ENCODE measurements at places on chromosomes 1 and 21. TPM values are rescaled to one million over a fixed set of nuclear protein-coding genes. Genes with fewer than 3 reads are reported as not detected.

- no peak for DNase-seq
Observed at GRCh38 chr1:45395051-45395450, 54.8 kb upstream of the MUTYH start.

GRCh38 chr1:156042828-156043227, 10.8 kb downstream of the UBQLN4 start:
- DNase-seq, result no peak

GRCh38 chr1:190711069-190711468, 233.4 kb upstream of the BRINP3 start:
- DNase-seq, result no peak

DNA sequence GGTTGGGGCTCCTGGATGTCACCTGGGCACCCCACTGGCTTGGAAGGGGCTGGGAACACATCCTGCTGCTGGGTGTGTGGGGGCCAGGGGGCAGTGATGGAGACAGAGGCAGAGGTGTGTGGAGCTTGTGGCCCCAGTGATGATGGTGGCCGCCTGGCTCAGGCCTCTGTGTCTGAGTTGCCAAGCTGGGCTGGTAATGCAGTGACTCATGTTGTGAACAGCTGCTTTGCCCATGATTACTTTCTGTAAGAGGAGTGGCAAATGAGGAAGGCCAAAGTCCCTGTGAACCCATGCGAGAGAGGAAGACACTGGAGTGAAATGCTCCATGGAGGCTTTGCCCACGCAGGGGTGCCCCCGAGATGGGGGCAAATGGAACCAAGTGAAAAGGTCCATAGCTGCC, 86.8 kb downstream of the KCNJ6 start:
- DNase-seq, result peak; percentile 7

GRCh38 chr1:117707371-117707770, 101.5 kb downstream of the TENT5C start:
- DNase-seq, result no peak

DNA sequence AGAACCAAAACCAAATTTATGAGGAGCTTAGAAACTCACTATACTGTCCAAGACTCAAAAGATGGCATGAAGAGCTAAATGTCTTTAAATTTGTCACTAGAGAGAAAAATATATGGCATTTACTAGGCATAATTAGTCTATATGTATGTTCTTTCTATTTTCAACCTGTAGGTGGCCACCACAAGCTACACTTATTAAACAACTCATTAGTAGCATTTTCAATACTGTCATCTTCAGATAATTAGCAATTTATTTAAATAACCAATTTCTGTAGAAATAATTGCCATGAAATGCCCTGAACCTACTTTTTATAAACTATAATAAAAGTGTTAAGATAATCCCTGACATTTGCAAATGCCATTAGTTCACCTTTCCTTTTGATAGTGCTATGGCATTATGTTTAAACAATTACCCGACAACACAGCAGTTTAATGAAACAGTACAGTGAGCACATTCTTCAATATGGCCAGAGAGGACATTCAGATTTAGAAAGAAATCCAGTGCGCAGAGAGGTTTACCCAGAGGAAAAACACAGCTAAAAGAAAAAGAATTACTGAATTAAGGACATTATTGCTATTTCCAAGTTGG, 522.5 kb downstream of the PTBP2 start:
- peak; percentile 40 for DNase-seq

DNA sequence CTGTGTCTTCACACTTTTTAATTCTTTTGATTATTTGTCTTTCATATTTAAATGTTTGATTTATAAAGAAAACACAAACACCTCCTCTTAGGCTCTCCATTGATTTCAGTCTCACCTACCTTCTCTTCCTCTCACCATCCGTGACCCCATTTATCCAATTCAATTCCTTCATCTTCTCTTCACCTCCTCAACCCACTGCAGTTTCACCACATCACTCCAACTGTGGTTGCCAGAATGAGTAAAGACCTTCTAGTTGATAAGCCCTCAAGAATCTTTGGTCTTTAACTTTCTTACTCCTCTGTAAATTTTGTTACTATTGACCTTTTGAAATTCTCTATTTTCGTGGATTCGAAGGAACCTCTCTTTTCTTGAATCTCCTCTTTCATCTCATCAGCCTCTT, 260.7 kb downstream of the CHRM3 start:
- no peak for DNase-seq

DNA sequence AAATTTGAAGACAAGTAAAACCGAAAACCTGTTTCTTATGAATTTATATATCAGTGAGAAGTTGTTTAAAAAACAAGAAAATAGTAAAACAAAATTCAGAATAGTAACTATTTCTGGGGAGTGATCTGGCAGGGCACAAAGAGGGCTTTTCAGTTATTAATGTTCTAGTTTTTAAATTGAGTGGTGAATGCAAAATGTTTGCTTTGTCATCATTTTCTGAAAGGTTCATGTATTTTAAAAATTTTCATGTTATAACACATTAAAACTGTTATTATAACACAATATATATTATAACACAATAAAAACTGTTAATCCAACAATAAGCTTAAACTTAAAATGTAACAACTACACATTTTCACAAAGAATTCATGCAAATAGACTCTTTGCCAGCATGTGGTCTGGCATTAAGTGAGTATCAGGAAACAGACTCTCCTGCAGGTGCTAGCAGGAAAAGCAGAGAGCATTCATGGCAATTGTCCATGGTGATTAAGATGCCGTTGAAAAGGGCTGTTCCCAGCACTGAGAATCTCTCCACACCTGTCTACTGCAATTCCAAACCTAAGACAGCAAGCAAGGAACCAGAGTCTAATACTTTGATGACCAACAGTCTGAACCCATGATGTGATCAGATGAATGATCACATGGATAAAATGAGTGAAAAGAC, 204.9 kb downstream of the TBX15 start:
- DNase-seq, result no peak

GRCh38 chr1:222769181-222769580, 32.2 kb downstream of the FAM177B start:
- no peak for DNase-seq

DNA sequence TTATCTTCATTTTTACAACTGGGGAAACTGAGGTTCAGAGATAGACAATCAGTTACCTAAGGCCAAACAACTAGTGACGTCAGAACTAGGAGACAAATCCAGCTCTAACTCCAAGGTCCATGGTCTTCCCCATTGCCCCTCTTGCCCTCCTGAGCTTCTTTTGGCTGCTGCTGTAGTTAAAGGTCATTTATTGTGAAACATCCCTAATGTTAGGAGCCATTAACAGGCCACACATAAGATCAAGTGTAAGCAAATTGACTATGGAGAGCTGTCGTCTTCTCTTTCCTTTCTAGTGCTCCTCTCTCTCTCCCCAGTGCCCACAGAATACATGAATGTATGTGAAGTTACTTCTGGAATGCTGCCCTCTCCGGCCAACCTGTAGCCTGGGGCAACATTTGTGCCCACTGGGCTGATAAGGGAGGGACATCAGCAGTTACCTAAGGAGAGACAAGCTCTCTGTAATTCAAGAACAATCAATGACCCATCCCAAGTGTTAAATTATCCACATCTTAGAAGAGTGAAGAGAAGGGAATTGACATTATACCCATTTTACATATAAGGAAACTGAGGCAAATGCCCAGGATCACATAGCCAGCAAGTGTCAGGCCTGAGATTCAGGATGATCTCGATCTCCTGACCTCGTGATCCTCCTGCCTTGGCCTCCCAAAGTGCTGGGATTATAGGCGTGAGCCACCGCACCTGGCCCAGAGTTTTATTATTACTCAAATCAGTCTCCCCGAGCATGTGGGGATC, 40.1 kb downstream of the PTAFR start:
- DNase-seq, result no peak

- DNase-seq, result peak; percentile 26
Observed at GRCh38 chr21:42669041-42669440, 15.6 kb downstream of the PDE9A start.

DNA sequence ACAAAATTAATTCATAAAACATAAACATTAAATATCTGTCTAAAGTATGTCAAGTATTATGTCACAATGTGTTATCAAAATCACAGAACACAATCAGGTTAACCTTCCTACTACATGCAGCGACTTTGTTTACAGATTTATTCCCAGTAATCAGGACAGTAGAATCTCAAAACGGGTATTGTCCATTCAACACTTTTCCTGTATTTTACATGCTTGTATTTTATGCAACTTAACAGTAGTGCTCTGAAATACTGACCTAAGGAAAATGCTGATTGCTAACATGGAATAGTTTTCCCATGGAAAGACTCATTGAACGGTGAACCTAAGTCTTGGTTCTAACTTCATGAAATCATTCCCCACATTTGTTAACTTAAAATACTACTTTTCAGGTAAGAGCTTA, 2.3 kb downstream of the SERBP1 start:
- DNase-seq, result no peak

DNA sequence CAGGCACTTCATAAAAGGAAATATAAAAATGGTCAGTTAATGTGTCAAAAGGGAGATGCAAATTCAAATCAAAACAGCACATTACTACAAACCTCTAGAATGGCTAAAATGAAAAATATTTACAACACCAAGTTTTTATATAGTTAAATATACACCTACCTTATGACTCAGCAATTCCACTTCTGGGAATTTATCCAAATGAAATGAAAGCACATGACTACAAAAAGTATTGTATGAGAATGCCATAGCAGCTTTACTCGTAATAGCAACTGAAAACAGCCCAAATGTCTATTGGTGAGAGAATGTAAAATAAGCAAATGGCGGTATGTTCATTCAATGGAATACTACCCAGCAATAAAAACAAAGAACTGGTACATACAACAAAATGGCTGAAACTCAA, 175.8 kb upstream of the SPAG17 start:
- peak; percentile 54 for DNase-seq

DNA sequence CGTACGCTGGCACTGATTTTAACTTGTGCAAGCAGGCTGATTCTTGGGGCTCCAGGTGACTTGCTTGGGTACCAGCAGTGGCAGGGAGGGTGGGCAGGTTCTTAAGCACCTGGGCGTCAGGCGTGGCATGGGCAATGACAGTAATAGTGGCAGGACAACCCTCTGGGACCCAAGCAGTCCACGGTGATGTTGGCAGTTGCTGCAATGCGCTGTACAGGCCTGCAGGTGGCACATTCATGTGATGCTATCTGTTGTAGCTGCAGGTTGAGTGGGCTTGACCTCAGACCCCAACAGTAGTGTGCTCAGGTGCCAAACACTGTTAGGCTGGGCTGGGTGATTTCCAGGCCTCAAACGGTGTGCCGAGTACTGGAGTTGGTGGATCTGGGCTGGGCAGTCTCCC, 10.2 kb upstream of the OR10J4 start:
- no peak for DNase-seq

DNA sequence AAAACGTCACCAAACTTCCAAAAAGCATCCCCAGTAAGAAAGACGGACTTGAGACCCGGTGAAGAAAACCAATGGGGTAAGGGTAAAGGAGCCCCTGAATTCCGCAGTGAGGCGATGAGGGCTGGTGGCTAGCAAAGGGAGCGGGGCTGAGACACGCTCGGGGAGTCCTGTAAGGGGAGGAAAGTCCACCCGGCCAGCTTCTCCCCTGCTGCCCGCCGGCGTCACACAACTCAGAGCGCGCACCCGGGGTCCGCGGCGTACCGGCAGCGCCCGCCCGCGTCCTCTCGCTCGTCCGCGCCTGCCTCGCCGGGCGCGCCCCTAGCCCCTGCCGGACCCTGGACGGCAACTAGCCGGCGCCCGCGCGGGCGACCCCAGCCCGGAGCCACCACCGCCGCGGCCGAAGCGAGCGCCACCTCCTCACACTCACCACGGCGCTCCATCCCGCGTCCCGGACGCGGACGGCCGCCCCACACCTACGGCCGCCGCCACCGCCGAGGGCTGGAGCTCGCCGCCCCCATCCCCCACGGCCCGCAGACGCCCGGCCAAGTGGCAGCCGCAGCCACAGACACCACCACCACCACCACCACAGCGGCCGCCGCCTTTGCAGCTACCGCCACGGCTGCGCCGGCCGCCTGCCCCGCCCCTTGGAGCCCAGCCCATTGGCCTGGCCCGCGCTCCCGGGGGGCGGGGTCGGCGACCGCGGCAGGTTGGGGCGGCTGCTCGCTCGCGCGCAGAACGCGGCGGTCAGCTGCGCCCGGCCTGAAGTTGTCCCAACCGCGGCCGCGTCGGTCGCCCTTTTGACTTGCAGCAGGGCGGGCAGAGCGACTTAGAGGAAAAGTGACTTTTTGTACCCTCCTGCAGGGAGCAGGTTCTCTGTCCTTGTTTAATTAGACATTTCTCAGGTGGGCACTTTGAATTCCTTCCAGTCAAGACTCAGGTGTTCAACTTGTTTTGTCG, 10.0 kb upstream of the ARHGAP29 start:
- peak; percentile 58 for DNase-seq

GRCh38 chr1:13483946-13484345, 29.9 kb downstream of the LRRC38 start:
- DNase-seq, result no peak

- DNase-seq, result no peak
Observed at GRCh38 chr1:42328047-42328625, 6.9 kb downstream of the FOXJ3 start.

GRCh38 chr1:210677533-210677932, 348.8 kb downstream of the HHAT start:
- no peak for DNase-seq

GRCh38 chr1:26854906-26855305, 8.0 kb upstream of the SFN start:
- DNase-seq, result no peak

DNA sequence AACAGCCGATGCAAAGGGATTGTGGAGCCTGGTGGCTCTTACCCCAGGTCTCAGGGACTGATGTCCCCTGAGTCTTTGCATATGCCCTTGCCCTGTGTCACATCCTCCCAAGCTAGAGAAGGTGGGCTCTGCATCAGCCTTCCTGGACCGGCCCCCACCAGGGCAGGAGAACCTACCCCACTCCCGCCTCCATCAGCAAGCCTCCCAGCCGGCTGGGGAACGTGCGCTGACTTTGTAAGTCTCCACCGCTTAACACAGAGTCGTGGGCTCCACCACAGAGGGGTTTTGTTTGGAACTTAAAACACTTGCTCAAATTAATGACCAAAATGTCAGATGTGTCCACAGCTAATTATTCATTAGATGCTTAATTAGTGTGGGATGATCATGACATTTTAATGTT, 255.2 kb upstream of the VAMP3 start:
- no peak for DNase-seq

DNA sequence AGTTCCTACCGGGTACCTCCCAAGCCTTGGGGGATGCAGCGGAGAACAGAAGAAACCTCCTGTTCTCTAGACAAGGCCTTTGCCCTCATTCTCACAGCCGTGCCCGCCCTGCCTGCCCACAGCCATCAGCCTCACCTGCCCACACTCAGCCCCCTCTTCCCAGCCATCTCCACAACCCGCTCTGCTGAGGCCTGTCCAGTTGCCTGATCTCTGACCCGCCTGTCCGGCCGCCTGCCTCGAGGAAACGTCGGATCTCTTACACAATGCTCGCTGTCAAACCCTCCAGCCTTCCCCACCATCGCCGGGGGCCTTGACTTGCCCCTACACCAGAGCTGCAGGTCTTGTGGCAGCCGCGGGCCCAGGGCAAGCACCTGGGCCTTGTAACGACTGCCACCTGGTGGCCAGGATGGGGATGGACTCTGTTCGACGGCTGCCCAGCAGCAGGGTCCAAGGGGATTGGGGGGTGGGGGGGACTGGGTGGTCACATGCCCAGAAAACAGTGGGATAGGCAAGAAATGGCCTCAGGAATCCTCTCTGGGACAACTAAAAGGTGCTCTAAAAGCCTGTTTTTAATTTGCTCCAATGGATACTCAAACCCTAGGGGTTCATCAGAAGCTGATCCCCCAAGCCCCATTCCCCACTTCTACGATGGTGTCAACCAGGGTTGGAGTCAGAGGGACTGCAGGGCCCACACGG, 31.0 kb downstream of the SLC45A1 start:
- DNase-seq, result peak; percentile 57

- no peak for DNase-seq
Observed at GRCh38 chr21:34974162-34974981, 74.7 kb downstream of the RUNX1 start.

Gene CD1B
- total RNA-seq, result not detected

Gene LDLRAD1
- not detected for total RNA-seq

Gene RNU1-2
- 2,882 TPM for total RNA-seq

Gene S100A7
- total RNA-seq, result not detected
